Stimulated activated CD8-positive, alpha-beta memory T cell treated with anti-CD3 and anti-CD28 coated beads, Interleukin-12 subunit alpha, Interleukin-12 subunit beta, amount 100 ng/mL, for 4 hours (primary cell): ENCODE measurements at places on chromosomes 3 and 15.

DNA sequence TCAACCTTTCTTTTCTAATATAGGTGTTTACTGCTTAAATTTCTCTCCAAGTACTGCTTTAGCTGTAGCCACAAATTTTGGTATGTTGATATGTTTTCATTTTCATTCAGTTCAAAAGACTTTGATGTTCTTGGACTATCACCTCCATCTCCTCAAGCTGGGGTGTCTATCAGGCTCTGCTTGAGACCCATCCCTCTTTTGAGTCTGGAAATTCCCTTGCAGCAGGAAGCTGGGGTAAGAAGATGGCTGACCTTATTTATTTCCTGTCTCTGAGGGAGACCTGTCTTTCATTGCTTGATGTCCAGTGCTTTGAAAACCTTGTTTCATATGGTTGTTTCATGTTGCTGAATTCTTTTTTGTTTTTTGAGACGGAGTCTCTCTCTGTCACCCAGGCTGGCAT, 60.5 kb upstream of the ADPGK start:
- DNase-seq: no peak

DNA sequence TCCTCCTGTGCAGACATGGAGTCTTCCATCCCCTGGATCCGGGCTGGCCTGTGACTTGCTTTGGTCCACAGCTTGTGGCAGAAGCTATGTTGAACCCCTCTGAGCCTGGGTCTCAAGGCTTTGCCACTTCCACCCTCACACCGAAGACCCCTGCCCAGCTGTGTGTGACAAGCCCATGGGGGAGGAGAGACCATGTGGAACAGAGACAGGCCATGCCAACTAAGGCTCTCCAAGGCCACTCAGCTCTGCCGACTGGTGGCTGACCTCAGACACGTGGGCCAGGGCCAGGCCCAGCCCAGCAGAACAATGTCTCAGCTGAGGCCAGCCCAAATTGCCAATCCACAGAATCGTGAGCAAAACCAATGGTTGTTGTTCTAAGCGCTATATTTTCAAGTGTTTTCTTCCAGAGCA, 16.4 kb upstream of the CFAP100 start:
- DNase-seq: no peak

DNA sequence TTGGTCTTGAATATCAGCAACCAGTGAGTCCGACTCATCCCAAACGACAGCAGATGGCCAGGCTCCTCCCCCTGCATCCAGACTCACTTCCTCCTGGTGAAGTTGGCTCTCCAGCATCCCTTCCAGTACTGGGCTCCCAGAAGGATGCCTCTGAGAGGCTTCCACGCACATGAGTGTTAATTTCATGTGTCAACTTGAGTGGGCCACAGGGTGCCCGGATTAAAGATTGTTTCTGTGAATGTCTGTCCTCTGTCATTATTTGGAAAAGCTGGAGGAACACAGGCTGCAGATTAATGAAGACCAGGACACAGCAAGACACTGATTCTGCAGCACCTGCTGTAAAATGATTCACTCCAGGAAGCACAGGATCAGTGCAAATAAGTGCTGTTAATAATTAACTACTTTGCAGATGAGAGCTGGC, 99.8 kb downstream of the ATP10A start:
- DNase-seq: no peak

- DNase-seq: no peak
Observed at GRCh38 chr3:53818221-53819162, 27.7 kb downstream of the CHDH start.

DNA sequence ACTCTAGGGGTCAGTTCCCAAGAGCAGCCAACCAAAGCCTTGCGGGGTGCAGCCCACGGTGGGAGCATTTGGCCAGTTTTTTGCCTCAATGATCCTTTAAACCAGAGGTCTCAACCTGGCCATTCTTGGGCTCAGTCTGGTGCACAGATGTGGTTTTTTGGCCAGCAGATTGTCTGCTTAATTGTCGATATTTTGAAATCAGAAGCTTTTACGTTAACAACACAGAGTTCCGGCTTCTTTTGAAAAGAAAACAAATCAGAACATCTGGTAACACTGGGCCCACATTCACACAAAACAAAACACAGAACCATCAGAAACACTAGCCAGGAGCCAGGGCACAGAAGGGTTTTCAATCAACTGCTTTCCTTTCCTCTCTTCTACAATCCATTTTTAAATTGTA, 127.7 kb downstream of the XXYLT1 start:
- no peak for DNase-seq

DNA sequence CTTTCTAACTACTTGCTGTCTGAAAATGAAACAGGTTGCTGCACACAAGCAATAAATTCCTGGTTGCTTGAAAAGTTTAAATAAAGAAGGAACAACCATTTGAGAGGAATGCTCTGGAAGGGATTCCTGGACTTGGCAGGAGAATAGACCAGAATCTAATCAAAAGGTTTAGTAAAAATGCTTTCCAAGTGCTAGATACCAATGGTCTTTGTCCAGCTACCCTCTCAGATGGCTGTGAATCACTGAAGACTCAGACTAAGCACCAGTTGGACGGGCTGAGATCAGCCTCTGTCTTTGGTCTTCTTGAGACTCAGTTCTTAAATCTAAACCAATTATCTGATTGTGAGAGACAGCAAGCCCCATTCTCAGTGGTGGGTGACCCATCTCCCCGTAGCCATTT, 27.7 kb upstream of the LPP start:
- no peak for DNase-seq

DNA sequence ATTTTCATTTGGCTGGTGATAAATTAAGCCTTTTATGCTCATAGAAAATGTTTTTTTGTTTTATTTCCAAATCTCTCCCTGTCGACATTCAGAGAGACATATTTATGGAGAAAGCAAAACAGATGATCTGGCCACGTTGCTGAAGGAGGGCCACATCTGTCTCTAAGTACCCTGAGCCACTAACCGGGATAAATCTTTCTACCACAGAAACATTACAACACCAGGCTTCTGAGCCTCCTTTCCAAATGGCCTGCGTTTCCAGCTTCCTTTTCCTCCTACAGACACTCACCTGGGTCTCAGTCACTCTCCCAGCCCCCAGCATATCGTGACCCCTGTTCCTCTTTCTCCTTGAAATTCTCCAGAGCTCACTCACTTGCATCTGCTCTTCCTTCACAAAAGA, 161.0 kb downstream of the ARRDC4 start:
- no peak for DNase-seq
